CD4-positive, alpha-beta T cell treated with Interleukin-15 for 1 hour (primary cell): ENCODE measurements at places on chromosomes 4 and X.

DNA sequence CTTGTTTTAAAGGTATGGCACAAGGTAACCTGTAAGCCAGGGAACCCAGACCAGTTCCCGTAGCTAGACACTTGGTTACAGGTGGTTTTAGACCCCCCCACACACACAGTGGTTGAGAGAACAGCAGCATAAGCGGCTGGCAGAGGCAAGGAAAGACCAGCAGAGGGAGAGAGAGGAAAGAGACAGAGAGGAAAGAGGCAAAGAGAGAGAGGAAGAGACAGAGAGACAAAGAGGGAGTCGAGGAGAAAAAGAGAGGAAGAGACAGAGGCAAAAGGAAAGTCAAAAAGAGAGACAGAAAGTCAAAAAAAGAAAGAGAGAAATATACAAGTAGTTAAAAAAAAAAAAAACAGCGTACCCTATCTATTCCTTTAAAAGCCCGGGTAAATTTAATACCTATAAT lies 19.5 kb upstream of the PCSK1N start:
- no peak for DNase-seq

DNA sequence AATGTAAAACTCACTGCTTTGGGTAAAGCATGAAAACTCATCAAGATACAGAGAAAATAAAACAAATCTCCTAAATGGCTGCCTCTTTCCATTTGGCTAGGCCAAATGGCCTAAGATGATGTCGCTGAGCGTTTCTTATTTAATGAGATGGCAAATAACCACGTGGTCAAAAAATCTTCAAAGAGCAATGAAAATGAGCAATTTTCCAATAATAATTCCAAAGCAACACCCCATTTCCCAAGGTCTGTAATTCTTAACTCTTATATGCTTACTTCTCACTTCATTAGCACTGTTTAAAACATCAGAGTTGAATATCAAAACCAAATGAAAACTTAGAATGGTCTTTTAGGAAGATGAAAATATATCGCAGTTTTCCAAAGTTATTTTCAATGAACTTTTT lies 222.3 kb upstream of the MID1 start:
- DNase-seq, result no peak

DNA sequence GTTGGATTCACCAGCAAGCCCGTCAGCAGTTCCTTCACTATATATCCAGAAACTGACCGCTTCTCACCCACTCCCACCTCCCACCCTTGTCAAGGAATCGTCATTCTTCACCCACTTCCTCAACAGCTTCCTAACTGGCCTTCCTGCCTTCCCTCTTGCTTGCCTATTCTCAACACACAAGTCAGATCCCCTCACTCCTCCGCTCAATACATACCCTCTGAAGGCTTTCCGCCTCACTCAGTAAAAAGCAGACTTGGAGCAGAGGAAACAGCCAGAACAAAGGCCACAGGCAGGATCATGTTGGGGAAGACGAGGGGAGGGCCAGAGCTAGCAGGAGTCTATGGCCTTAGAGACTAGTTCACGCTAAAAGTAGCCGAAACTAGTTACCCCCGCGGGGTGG lies 23.7 kb downstream of the RWDD4 start:
- DNase-seq, result no peak

DNA sequence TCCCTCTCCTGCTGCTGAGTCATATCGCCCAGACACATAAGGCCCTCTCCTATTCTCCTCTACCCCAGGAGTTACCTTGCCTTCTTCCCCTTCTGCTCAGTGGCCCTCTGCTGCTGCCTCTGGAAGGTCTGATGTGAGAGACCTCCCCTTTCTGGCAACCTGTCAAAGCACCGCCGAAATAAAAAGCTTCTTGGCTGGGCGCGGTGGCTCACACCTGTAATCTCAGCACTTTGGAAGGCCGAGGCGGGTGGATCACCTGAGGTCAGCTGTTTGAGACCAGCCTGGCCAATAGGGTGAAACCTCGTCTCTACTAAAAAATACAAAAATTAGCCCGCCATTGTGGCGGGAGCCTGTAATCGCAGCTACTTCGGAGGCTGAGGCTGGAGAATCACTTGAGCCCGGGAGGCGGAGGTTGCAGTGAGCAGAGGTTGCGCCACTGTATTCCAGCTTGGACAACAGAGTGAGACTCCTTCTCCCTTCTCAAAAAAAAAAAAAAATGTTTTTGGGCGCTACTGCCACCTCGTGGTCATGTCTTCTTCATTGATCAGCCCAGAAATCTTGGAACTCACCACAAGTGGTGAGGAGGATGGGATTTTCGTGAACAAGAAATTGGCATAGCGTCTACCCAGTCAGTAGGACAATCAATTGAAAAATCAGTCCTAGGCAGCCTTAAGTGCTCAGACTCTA lies 8.6 kb upstream of the ZXDA start:
- no peak for DNase-seq

DNA sequence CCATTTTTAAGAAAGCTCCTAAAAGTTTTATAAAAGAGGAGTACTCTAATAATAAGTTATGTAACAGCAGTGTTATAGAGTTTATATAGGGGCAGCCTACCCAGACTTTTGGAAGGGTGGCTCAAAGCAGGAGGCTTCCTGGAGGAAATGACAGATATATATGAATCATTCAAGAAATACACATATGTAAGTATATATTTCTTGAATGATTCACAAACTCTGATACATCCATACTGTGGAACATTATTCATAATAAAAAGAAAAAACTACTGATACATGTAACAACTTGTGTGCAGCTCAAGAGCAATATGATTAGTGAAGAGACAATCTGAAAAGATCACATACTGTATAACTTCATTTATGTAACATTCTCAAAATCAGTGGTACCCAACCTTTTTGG lies 166.2 kb downstream of the WDFY3 start:
- DNase-seq, result no peak

DNA sequence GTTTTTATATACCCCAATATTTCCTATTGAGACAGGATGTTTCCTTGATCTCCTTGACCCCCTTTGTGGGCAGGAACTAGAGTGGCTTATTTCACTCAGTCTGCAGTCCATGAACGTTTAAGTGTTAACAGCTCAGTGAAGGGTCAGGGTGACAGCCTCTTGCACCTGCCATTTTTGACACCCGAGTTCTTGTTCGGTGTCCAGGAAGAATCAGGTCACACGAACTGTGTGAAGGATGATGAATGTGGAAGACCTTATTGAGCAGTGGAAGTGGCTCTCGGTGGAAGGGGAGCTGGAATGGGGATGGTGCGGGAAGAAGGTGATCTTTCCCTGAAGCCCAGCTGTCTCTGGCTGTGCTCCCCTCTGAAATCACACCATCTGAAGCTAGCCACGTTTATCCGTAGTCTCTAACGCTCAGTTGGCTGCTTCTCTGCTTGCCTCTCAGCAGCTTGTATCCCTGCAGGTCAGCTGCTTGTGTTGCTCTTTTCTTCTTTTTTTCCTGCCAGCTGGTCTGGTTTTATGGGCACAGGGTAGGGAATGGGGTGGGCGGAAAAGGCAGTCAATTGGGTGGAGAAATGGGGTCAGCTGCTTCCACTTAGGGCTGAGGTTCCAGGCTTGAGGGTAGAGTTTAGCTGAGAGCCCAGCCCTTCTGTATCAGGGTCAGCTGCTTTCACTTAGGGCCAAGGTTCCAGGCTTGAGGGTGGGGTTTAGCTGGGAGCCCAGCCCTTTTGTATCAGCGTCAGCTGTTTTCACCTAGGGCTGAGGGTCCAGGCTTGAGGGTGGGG lies 29.0 kb upstream of the CCNG2 start:
- DNase-seq, result no peak

- DNase-seq, result no peak
Observed at GRCh38 chr4:161540265-161540664, 623.5 kb downstream of the FSTL5 start.

- no peak for DNase-seq
Observed at GRCh38 chr4:114284629-114285028, 305.2 kb upstream of the ARSJ start.

GRCh38 chr4:13903901-13904300 lies 276.4 kb upstream of the BOD1L1 start:
- DNase-seq, result no peak
